ENCODE measurements at places on chromosomes 3 and 15.

DNA sequence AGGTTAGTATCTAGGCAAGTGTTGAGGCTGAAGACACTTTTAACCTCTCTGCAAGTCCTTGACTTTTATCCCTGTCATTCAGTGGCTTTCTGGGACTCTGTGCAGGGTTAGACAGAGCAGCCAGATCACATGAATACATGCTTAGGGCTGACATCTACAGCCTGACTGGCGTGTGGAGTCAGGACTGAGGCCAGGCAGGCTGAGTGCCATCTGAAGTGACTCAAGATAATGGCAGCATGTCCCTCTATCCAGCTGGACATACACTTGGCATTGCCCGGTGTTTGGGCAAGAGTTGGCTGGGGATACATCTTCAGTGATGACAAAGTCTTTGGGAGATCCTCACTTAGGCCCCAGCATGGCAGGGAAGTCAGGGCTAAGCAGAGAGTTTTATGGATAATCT is 22.4 kb downstream of the DUOX2 start:
- no peak for DNase-seq

GRCh38 chr15:40471808-40472150 is 995 bp downstream of the CHST14 start:
- peak; percentile 58 for DNase-seq

DNA sequence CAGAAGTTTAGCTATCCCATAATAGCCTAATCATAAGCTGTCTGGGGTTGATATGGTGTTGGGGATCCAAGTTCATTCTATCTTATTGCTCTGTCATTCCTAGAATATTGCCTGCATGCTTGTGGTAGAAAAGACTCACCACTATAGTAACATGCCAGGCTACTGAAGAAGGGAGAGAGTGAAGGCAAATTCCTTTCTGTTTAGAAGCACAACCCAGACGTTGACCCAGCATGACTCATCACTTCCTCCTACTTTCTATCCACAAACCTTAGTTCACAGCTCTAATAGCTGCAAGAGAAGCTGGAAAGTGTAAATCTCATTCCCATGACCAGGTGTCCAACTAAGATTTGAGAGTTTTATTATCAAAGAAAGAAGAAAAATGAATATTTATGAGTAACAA is 57.8 kb upstream of the NMD3 start:
- no peak for DNase-seq

DNA sequence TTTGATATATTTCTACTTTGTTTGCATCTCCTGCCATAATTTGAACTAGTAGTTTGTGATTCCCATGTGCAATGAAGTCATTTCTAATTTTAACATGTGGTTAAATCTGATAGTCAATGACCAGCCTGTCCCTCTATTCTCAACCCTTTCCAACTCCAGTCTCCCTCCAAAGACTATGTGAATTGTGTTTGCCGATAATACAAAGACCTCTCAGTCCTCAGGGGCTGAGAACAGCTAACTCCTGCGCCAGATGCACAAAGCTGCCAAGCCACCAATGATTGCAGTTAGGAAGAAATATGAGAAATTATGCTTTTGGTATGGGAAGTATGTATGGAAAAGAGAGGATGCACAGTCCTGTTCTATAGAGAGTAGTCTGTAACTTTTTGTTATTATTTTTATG is 54.0 kb downstream of the KCNH8 start:
- DNase-seq, result no peak

DNA sequence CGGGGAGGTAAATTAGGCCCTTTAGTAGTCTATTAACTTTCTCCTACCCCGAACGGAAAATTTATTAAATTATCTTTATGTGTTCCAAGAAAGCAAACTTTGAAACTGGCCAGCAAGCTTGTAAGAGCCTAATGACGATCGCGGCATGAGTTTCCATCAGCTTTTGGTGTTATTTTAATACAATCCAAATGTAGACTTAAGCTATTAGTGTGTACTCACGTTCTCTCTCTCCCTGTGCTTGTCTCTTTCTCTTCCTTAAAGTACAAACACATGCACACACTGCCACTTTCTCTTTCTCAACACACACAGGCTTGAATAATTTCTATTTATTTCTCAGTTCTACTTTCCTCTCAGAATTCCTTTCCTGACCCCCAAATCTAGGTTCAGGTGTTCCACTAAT is 108.8 kb upstream of the MME start:
- DNase-seq, result no peak

DNA sequence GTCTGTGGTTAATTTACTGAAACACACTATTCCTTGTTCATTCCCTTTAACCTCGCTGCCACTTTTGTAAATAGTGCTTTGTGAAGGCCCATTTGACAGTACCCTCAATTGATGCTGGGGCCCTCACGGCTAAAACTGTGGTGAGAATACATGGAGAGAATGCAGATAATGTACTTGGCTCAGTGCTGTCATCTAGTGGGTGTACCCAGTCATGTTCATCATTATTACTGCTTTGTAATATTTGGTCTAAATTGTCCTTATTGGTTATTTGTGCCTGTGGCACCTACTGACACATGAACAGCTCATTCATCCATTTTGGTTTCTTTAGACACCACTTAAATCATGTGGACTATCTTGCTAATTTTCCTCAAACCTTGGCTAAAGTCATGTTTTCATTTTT is 543.6 kb downstream of the EDEM1 start:
- peak; percentile 15 for DNase-seq

DNA sequence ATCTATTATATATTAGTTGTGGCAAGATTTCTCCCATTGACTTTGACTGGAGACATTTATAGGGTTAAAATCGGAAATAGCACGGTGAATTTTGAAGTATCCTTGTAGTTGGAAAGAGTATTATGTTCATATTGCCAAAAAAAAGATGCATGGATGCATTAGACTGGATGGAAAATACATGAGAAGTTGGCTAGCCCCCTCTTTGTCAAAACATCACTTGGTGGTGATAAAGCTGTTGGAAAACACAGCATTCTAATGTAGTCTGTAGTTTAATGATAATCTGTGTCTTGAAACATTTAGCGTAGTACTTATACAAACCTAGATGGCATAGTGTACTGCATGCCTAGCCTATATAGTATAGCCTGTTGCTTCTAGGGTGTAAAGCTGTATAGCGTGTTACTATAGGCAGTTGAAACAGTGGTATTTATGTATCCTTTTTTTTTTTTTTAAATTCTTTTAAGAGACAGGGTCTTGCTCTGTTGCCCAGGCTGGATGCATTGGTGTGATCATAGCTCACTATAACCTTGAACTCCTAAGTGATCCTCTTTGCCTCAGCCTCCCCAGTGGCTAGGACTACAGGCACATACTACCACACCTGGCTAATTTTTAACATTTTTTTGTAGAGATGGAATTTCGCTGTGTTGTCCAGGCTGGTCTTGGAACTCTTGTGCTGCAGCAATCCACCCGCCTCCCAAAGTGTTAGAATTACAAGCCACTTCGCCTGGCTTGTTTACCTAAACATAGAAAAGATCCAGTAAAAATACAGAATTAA is 21.8 kb downstream of the CTNNB1 start:
- DNase-seq, result no peak

GRCh38 chr3:23108451-23109057 is 94.6 kb upstream of the UBE2E2 start:
- no peak for DNase-seq

DNA sequence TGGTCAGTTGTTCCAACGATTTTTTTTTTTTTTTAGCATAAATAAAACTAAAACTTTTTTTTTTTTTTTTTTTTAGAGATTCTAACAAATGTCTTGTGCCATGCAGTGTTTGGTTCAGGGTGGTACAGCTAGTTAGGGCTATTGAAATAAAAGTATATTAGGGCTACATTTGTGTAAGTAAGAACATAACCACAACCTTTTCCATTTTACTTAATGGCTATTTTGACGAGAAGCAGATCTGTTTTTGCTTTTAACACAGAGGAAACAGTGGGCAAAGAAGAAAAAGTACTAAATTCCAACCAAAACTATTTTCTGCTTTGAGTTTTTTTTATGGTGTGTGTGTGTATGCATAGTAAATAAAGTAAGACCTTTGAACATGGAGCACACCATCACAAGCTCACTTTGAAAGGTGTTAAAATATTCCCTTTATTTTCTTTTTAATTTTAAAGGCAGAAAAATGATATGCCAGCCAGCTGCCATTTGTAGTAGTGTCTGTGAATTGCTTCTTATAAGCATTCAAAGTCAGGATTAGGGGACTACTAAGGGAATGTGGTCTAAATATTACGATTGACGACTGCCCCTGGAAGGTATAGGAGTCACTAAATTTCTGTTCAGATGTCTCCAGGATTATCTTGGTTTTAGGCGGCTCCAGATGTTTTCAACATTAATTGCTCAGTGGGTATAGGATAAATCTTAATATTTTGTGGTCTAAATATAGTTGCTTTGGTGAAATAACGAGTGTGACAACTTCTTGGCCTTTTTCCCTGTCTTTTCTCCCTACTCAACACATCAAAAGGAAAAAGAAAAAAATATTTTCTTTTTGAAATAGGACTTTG is 3.1 kb downstream of the RARB start:
- no peak for DNase-seq

DNA sequence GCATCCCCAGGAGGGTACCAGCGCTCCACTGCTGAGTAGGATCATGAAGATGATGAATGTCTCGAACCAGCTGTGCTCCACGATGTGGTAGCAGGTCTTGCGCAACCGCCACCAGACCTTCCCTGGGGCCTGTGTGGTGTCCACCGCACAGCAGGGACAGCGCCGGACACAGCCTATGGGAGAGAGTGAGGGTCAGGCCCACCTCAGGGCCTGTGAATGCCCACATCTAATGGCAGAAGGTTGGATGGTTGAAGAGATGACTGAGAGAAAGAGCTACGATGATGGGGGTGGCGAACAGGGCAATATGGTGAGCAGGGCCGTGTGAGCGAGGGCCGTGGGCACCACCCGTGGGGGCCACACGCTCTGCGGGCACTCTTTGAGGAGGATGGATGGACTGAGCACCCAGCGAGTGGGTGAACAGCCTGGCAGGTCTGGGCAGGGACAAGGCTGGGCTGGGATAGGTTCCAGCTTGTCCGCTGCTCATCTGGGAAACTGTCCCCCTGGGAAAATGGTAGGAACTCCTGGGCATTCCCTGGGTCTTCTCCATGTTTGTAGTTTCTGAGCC is 74.1 kb downstream of the SCN5A start:
- DNase-seq, result no peak

- DNase-seq, result no peak
Observed at GRCh38 chr15:44029940-44030568, 165.0 kb downstream of the FRMD5 start.

GRCh38 chr15:55003965-55004873 is 192.5 kb downstream of the RSL24D1 start:
- DNase-seq, result no peak

DNA sequence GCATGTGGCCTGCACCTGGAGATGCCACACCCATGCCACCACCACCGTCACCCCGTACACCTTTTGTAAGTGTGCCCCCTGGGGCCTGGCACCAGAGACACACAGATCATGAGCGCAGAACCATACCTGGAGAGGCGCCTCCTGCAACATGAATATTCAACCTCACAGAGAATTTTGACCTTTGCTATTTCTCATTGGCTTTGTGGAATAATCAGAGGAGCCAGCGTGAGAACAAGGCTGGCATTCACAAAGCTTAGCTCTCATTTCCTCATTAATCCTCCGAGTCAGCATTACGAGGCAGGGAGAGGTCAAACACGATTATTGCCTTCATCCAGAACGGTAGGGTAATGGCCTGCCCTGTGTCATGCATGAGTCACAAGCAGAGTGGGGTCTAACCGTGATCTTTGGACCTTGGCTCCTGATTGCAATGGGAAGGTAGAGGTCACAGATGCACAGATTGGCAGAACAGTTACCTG is 73.0 kb upstream of the POMGNT2 start:
- DNase-seq, result no peak

DNA sequence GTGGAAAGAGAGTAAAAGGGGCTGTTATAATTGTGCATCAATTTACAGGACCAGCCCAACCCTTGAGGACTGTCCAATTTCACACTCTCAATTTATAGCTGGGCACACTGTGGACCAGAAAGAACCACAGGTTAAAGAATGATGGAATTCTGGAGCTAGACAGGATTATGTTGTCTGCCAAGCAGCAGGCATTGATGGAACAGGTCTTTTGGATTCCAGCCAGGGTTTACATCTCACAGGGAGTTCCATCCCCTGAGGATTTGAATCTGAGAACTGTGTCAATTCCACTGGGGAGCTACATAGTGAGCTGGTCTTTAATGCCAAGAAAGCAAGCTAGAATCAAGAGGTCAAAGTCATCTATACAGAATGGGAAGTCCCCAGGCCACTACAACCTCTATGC is 389.5 kb upstream of the WNT5A start:
- DNase-seq, result no peak

- DNase-seq, result no peak
Observed at GRCh38 chr3:170502297-170502696, 83.6 kb downstream of the SLC7A14 start.

DNA sequence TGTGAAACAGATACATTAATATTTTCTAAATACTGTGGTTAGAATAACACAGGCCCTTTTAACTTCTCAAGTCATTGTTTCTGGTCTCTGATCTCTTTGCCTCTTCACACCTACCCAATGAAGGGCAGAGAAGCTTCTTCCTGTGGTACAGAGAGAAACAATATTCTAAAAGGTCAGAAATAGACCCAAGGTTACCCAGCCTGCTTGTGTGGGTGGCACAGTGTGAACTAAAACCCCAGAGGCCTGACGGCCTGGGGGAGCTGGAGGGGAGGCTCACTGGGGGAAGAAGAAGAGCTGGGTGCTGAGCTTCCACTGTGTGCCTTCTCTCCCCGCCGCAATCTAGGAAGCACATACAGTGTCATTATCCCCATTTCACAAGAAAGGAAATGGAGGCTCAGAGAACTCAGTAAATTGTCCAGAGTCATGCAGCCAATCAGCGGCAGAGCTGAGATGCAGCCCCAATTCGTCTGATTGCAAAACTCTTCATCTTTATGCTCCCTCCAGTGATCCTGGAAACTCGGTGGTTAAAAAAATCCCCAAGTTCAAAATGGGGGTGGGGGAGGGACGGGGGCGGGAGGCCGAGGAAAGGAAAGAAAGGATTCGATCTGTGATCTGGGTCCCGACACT is 64.1 kb upstream of the HEG1 start:
- DNase-seq, result no peak

GRCh38 chr3:64457811-64458210 is 230.0 kb downstream of the ADAMTS9 start:
- no peak for DNase-seq

DNA sequence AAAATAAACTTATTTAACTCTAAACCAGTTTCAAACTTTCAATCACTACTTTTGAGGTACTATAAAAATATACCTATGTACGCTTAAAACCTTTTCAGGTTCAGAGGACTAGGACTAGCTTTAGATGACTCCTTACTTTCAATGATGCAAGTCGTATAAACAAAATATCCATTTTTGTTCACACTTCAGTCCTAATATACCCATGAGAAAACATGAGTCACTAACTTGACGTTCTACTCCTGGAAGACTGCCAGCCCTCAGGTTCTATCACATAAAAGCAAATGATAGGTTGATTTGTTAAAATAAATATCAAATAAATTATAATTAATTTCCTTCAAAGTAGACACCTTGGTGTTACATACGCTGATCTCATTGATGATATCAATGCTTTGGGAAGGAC is 10.6 kb upstream of the P3H2 start:
- no peak for DNase-seq

DNA sequence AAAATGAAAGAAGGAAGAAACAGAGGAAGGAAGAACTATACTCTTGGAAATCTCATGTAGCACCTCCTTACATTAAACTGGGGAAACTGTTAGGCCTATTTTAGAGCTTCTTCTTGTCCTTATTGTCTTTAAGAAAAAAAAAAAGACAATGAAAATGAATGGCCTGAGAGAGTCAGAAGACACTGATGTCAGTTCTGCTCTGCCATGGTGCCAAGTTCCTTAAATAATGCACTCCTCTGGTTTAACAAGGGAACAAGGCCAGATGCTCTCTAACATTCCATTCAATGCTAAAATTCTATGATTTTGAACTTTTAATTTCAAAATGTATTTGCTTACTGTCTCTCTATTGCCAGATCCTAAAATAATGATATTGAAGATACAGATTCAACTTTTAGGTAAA is 4.4 kb upstream of the MBNL1 start:
- DNase-seq, result no peak
